ENCODE measurements at places on chromosomes 12 and 14.
A peak's percentile ranks its signal among the peaks of the same experiment; 100 is the strongest.

- peak; percentile 93 for DNase-seq
Observed at GRCh38 chr14:91363776-91364523, 53.7 kb downstream of the CCDC88C start.

DNA sequence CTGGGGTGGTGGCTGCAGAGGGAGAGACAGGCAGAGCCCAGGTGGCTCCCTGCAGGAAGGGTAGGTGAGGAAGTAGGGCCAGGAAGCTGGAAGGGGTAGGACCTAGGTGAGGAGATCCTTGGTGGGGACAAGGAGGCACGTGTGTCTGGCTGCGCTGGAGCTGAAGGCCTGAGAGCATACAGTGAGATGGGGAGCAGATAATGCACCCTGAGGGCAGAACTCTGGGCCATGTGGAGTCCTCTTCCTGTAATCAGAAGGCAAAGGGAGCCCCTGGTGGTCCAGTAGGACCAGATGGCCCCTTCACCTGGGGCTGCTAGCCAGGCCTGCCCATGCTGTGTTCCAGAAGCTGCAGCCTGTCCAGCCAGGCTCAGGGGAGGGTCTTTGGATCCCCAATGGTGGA is 15.3 kb upstream of the KRT80 start:
- no peak for DNase-seq

- DNase-seq = no peak
Observed at GRCh38 chr14:44412858-44413569, 94.1 kb downstream of the FSCB start.

GRCh38 chr12:107829271-107829670 is 54.8 kb downstream of the ASCL4 start:
- DNase-seq = no peak

- no peak for DNase-seq
Observed at GRCh38 chr14:85798856-85799255, 268.9 kb downstream of the FLRT2 start.

DNA sequence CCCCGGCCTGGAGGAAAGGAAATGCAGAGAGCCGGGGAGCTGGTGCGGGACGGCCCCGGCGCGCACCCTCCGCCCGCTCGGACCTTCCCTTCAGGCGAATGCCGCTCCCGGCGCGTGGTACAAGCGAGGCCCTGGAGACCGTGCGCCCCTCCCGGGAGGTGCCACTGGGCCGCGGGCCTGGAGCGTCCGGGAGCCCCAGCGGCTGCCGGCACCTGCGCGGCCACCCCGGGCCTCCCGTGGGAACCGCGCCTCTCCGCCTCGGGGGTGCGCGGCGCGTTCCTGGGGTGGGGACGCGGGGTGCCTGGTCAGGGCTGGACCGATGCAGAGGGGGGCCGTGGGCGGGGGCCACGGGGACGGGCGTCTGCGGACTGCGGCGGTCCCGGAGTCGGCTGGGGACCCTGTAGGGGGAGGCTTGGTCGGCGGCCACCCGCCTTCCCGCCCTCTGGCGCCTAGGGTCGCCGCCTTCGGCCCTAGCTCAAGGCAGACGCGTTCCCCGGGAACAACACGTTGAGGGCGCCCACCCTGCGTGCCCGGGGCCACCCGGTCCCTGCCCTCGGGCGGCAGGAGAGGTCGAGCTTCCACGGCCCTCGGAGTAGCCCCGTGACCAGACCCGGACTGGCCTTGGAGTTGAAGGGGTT is 599 bp downstream of the PAPLN start:
- no peak for DNase-seq

DNA sequence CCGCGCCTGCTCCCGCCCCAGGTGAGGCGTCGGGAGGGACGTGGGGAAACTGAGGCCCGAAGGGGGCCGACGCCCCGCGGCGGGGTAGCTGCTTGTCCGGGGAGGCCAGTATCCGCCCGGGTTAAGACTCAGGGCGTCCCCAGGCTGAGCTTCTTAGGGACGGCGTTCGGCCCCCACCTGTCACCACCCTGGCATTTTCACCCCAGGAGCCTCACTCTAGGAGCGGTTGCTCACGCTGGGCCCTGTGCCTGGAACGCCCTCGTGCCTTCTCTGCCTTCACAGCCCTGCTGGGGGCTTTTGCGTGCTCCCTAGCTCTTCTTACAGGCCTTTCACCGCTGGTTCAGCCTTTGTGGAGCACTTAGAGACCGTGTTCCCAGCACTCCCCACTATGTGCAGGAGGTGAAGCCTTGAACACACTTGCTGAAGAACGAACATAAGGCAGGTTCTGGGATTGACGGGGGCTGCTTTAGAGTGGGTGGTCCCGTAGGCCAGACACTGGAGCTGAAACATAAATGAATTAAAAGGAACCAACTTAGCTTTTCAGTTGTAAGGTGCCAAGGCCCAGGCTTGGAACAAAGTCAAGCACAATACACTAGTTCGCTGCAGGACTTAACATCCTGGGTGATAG is 601 bp downstream of the ZNF839 start:
- no peak for DNase-seq
